ENCODE measurements at places on chromosomes 12 and 14.

DNA sequence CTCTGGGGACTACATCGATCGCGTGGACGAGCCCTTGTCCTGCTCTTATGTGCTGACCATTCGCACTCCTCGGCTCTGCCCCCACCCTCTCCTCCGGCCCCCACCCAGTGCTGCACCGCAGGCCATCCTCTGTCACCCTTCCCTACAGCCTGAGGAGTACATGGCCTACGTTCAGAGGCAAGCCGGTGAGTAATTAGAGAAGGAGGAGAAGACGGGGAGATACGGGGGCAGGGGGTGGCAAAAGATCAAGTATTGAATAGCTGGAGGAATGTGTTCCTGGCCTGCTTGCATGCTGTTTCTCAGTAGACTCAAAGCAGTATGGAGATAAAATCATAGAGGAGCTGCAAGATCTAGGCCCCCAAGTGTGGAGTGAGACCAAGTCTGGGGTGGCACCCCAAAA is 21.9 kb downstream of the OS9 start:
- no peak for DNase-seq
- H3K36me3 ChIP-seq: peaks cover 63% of the 10 kb centered on the region
- H3K4me1 ChIP-seq: peaks cover 3% of the 10 kb centered on the region

GRCh38 chr12:62859321-62859737 is 75.6 kb downstream of the PPM1H start:
- no peak overlapping the region for H3K27ac ChIP-seq
- no peaks in the 10 kb centered on the region for H3K36me3 ChIP-seq
- H3K27me3 ChIP-seq: no peaks in the 10 kb centered on the region
- no peak for DNase-seq
- no peaks in the 10 kb centered on the region for H3K4me1 ChIP-seq
- no peak overlapping the region for H3K4me3 ChIP-seq

- H3K27me3 ChIP-seq: no peaks in the 10 kb centered on the region
- DNase-seq: no peak
- peaks cover 75% of the 10 kb centered on the region for H3K36me3 ChIP-seq
- H3K27ac ChIP-seq: no peak overlapping the region
- no peaks in the 10 kb centered on the region for H3K4me1 ChIP-seq
Measured at GRCh38 chr12:113945174-113946173, 20.7 kb downstream of the RBM19 start.

DNA sequence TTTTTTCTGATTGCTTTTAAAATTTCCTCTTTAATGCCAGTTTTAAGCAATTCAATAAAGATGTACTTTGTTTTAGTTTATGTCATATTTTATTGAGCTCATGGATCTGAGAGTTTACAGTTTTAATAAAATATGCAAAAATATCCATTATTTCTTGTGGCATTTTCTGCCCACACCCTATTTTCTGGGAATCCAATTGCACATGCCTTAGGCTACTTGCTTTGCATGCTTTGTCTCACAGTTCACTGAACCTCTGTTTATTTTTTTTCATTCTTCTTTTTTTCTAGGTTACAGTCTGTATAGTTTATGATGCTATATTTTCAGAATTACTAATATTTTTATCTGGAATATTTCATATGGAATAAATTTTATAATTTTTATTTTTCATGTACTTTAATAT is 1258.0 kb downstream of the FSCB start:
- no peak overlapping the region for H3K4me3 ChIP-seq
- H3K27me3 ChIP-seq: no peaks in the 10 kb centered on the region
- H3K27ac ChIP-seq: no peak overlapping the region
- no peaks in the 10 kb centered on the region for H3K4me1 ChIP-seq
- DNase-seq: no peak
- H3K36me3 ChIP-seq: no peaks in the 10 kb centered on the region

- DNase-seq: no peak
- H3K4me1 ChIP-seq: no peaks in the 10 kb centered on the region
- no peak overlapping the region for H3K4me3 ChIP-seq
- H3K27ac ChIP-seq: no peak overlapping the region
Measured at GRCh38 chr12:21509768-21510167, 8.2 kb downstream of the GOLT1B start.

DNA sequence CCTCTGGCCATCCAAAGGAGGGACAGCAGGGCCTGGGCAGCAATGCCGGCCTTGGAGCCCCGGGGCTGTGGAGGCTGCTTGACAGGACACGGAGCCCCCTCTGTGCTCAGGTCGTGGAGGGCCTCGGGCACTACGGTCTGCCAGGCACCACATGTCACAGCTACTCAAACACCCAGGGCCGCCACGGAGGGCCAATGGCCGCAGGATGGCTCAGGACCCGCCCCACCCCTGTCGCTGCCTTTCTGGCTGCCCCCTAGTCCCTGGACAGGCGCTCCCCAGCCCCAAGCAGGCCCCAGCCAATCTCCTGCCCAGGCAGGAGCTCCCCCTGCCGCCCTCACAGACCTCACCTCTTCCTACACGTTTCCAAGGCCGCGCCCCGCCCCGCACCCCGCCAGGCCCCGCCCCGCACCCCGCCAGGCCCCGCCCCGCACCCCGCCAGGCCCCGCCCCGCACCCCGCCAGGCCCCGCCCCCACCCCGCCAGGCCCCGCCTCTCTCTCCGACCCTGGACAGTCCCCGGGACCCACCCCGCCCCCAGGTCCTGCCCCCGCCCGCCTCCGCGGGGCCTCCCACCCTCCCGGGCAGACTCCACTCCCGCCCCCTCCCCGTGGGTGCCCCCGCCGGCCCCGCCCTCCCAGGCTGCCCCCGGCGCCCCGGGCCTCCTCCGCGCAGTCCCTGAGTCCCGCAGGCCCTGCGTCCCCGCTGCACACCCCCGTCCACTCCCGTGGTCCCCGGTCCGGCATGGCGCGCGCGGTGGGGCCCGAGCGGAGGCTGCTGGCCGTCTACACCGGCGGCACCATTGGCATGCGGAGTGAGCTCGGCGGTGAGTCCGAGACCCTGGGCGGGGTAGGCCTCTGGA is at the start of gene ASPG:
ASPG (plus strand) TSS at position 669 of the 857 bp plus-strand sequence; CDS start at position 740, 71 bp downstream.
- no peak within 1 kb of the TSS for H3K27ac ChIP-seq
- no peaks in the 10 kb centered on the region for H3K36me3 ChIP-seq
- no peak for DNase-seq

- no peak overlapping the region for H3K27ac ChIP-seq
- H3K36me3 ChIP-seq: peaks cover 87% of the 10 kb centered on the region
- H3K27me3 ChIP-seq: no peaks in the 10 kb centered on the region
- no peak for DNase-seq
- no peak overlapping the region for H3K4me3 ChIP-seq
Measured at GRCh38 chr12:49645146-49646039, 22.0 kb downstream of the PRPF40B start.

DNA sequence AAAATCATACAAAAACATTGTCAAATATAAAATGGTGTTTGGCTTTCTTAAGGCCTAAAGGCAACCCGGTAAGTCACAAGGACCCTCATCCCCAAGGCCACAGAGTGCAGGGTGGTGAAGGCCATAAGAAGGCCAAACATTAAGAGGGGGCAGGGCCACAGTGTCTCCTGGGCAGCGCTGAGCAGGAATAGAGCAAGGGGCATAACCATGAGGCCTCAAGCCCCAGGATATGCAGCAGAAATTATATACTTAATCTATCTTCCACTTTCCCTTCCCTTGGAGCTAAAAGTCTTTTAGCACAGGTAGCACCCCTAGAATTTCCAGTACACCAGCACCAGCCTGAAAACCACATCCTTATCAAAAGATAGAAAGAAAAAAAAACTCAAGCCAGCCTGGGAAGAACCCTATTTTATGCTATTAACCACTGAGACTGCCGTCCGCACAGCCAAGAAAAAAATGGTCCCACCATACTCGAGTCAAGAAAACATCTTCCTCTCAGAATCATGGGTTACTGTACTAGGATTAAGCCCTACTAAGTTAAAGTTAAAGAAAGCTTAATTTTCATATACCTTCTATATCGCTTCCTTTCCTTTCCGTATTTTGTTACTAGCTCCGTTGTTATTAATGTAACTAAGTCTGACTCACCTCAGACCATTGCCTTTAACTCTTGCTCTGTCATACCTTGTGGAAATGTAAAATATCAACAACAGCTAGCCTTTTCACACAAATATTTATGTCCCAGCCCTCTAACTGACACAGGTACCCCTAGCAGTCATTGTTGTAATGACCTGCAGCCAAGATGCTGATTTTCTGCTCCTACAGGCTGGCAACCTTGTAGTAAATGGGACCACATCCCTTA is 20.1 kb downstream of the KLRK1 start:
- no peaks in the 10 kb centered on the region for H3K27me3 ChIP-seq
- no peaks in the 10 kb centered on the region for H3K36me3 ChIP-seq
- no peak overlapping the region for H3K4me3 ChIP-seq
- no peak for DNase-seq
- no peak overlapping the region for H3K27ac ChIP-seq
